Inflammatory macrophage treated with lipopolysaccharide for 4 hours (primary cell): ENCODE measurements at places on chromosomes 6 and 20.

GRCh38 chr20:6829510-6830116, 62.1 kb downstream of the BMP2 start:
- no peak for DNase-seq

DNA sequence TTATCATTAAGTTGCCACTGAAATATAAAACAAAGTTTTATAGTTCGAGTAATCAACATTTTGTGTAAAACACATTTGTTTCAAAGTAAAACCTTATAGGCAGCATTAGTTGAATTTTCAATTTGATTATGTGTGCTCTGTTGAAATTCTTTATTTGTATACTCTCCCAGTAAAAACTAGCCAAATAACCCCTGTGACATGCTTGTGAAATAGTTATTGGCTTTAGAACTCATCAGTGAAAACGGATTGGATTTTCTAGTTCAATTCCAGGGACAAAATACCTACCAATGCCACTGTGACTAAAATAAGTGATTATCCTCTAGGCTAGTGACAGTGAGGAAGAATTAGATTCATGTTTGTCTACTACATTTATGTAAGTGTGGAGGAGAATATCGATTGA, 212.9 kb downstream of the TMEM200A start:
- no peak for DNase-seq

DNA sequence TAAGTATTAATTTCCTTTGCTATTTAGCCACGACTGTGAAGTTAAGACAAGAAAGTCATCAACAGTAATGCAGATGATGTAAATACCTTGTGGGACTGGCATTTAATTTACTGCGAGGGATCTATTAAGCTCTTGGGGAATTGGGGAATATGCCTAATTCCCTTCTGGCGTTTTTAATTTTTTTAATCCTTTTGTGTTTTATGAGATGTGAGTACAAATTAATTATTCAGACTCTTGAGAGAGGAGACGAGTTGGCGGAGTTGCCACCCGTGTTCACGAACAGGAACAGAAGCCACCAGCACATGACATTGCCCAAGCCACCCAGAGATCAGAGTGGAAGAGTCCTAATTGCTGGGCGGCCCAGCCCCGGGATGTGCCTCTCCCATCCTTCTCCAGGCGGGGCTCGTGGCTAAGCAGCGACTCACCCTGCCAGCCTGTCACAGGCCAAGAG, 533 bp upstream of the CRYBG1 start:
- no peak for DNase-seq

GRCh38 chr6:45812922-45813321, 202.7 kb downstream of the CLIC5 start:
- no peak for DNase-seq

DNA sequence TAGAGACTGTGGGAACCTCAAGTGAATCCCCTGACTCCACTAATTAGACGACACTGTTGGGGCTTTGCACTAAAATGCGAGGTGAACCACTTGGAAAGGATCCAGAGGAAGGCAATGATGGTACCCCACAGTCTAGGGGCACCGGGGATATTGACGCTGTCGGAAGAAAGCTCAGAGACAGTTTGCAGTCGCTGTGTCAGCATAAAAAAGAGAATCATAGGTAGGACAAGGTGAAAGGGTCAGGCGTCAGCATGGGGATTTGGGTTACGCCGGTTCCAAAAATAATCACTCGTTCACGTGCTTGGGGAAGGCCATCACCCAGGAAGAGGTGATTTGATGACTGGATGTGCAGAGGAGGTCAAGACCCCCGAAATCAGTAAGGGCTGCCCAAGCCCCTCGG, 598.0 kb upstream of the NOX3 start:
- DNase-seq, result no peak
